ENCODE measurements at places on chromosomes 2 and 18.

DNA sequence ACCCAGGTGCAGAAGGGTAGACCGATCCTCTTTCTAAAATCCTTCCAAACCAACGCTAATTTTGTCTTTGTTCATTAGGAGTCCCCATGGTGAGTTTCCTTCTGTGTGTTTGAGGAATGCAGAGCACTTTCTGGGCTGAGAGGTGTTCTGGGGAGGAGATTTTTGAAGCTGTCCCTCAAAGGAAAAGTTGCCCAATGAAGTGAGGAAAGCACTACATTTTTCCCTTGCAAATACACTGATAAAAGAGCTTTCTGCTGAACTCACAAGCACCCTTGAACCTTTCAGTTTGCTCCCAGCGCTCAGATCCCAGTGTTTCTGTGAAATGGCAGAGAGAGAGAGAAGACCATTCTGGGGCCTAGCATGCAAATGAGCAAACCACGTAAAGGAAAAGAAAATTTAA, 299.6 kb upstream of the FANCL start:
- DNase-seq, result no peak

DNA sequence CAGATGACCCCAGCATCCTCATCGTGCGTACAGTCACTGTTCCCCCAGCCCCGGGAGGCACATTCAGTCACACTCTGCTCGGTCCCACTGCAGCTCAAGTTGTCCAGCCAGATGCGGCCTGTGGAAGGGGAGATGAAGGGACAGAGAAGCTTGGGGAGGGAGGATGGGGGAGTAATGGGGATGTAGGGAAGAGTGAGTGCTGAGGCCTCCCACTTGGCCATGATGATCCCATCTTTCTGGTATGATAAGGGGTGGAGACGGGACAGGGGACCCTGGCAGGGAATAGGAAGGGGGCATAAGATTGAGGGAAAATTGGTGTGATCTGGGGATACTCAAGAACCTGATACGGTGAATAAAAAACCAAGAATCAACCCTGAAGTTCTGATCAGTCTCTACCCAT, 3.5 kb downstream of the LOXL3 start:
- no peak for DNase-seq

- DNase-seq, result no peak
Measured at GRCh38 chr2:3730646-3731045, 27.3 kb downstream of the DCDC2C start.

- no peak for DNase-seq
Measured at GRCh38 chr2:145488571-145488970, 968.7 kb upstream of the ZEB2 start.
